ENCODE measurements at places on chromosomes 11 and 22.

DNA sequence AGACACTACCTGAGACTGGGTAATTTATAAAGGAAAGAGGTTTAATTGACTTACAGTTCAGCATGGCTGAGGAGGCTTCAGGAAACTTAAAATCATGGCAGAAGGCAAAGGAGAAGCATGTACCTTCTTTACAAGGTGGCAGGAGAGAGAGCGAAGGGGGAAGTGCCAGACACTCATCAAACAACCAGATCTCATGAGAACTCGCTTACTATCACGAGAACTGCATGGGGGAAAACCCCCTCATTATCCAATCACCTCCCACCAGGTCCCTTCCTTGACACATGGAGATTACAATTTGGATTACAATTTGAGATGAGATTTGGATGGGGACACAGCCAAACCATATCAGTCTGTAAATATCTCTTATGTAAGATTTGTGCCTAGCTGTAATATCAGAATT is 50.9 kb upstream of the ATXN10 start:
- no peak for DNase-seq

DNA sequence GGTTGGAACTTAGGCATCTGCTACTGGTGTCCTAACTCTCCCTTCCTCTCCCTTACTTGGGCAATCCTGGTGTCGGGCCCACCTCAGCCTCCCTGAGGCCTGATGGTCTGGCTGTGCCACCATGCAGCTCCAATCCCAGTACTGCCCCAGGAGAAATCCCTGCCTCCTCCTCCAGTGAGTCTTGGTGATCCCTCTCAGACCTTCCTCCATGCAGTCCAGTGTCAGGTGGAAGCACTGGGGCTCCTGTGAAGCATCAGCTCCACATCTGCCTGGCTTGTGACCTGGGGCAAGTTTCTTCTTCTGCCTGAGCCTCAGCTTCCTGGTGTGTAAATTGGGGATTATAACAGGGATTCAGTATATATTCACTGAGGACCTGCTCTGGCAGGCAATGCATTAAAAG is 1.8 kb upstream of the PELI3 start:
- DNase-seq, result no peak

- DNase-seq, result no peak
These were observed 1.1 kb upstream of the IGSF9B start for GRCh38 chr11:133957900-133958299.

DNA sequence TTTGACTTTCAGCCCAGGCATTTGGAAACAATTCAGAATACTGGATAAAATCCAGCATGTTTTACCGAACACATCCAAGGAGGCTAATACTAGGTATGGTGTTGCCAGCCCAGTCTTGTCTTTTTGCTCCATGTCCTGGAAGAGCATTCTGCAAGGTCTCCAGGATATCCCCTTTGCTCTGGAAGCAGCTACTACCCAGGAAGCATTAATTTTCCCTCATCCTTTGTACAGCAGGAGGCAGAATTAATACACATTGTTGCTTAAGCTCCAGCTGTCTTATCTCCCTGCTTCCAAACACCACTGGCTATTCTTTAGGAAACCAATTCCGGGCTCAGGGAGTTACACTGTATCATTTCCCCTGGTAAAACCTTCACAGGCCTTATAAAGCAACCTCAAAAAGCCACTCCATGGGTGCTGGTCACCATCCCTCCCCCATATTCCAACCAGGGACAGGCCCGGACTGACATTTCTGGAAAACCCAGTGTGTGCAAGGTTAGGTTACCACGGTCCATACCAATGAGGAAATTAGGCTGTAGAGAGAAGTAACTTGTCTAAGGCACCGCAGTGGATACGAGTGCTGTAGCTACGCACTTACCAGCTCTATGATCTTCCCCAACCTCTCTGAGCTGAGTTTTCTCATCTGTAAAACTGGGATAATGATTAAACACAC is 1.5 kb upstream of the UBASH3B start:
- no peak for DNase-seq

- DNase-seq, result no peak
These were observed 245.1 kb downstream of the DDX10 start for GRCh38 chr11:108909921-108910320.

GRCh38 chr11:64124147-64124546 is 41.8 kb downstream of the MACROD1 start:
- DNase-seq, result no peak

DNA sequence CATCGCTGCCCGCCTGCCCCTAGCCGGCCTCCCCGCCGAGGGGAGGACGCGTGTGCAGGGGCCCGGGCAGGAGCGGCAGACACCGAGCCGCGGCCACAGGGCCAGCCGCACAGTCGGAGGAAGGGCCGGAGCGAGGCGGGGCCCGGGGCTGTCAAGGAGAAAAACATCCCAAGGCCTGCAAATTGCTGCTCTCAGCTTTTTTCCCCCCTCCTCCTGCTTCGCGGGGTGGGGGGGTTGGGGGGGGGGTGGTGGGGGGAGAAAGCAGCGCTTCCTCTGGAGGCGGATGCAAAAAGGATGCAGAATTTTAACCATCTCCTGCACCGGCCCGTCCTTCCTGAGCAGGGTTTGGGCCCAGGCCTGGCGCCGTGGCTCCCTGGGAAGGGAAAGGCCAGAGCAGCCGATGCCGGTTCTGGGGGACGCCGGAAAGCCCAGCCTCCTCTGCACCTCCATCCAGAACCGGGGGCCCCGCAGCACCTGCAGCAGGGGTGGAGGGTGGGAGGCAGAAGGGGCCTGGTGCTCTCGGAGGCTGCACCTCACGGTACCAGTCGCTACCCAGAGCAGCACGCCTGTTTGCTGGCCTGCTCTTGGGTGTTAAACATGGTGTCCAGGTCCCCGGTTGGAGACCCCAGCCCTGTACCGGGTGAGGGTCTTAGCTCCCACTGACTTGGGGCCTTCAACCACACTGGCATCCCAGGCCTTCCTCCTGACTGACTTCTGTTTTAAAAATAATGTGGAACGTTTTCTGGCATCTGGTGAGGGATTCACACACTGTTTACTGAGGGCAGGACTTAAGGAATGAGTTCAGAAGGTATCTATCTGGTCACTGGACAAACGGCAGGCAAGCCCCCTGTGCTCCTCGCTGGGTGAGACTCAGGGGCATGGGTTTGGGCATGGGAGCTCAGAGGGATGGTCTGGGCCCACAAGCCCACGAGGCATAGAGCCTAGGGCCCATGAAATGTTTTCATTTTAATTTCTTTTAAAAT is 77.4 kb upstream of the WNT7B start:
- no peak for DNase-seq

Measured in NCI-H187 treated with DMSO at 0.1 percent for 48 hours (cell line).